Spleen (tissue), 13 donors: ENCODE measurements at places on chromosomes 6 and 20. TPM values are rescaled to one million over a fixed set of nuclear protein-coding genes. Genes with fewer than 3 reads are reported as not detected.
A peak's percentile ranks its signal among the peaks of the same experiment; 100 is the strongest.

DNA sequence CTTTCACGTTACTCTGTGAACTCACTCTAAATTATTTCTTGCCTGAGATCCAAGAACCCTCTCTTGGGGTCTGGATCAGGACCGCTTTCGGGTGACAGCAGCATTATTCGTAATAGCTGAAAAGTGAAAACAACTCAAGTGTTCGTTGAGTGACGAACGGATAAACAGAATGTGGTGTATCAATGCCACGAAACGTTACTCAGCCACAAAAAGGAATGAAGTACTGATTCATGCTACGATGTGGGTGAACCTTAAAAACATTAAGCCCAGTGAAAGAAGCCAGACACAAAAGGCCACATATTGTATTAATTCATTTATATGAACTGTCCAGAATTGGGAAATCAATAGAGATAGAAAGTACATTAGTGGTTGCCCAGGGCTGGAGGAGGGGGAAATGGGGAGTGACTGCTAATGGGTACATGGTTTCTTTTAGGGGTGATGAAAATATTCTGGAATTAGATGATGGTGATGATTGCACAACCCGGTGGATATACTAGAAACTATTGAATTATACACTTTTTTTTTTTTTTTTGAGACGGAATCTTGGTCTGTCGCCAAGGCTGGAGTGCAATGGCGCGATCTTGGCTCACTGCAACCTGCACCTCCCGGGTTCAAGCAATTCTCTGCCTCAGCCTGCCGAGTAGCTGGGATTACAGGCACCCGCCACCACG is 8.4 kb downstream of the PTGIS start:
- no peaks in the 10 kb centered on the region for H3K36me3 ChIP-seq
- H3K27me3 ChIP-seq = peaks cover 60% of the 10 kb centered on the region
- no peak for DNase-seq
- H3K4me3 ChIP-seq = no peak overlapping the region

DNA sequence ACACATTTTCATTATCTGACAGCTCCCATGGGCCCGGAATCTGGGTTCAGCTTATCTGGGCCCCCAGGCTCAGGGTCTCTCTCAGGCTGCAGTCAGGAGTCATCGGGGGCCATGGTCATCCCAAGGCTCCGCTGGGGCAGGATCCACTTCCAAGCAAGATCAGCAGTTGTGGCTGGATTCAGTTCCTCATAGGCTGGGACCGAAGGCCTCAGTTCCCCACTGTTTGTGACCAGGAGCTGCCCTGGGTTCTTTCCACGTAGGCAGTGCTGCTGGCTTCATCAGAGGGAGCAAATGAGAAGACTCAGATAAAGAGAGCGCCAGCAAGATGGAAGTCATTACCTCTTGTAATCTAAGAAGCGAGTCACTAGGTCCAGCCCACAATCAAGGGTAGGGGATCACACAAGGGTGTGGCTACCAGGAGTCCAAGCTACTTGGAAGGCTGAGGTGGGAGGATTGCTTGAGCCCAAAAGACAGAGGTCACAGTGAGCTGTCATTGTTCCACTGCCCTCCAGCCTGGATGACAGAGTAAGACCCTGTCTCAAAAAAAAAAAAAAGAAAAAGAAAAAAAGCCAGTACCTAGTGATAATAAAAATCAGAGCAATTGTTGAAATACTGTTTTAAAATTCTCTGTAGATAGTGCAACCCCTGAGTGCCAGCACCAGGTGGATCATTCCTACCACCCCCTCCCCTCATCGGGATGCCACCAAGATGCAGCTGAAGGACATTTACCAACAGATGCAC is 162.7 kb downstream of the NFATC2 start:
- DNase-seq = peak; percentile 61
- no peak overlapping the region for H3K4me3 ChIP-seq
- no peaks in the 10 kb centered on the region for H3K36me3 ChIP-seq
- no peaks in the 10 kb centered on the region for H3K27me3 ChIP-seq
- no peak overlapping the region for H3K27ac ChIP-seq

DNA sequence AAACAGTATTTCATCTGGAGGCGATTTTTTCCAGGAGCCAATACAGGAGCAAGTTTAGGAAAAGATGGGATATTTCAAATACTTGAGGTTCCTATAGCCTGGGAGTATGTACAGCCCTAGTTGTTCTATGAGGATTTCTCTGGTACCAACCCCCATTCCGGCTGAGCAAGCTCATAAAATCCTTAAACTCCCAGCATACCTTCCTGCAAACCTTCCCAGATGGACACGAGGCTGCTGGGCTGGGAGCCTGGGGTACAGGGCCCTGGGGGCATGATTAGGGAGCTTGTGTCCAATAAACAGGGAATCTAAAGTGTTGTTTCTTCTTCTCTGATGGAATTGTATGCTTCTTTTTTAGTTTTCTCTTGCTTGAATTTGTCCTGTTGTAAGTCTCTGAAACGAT is 1.5 kb downstream of the PRRC2A start:
- peaks cover 7% of the 10 kb centered on the region for H3K36me3 ChIP-seq
- no peaks in the 10 kb centered on the region for H3K27me3 ChIP-seq
- peaks cover 43% of the 10 kb centered on the region for H3K4me1 ChIP-seq

DNA sequence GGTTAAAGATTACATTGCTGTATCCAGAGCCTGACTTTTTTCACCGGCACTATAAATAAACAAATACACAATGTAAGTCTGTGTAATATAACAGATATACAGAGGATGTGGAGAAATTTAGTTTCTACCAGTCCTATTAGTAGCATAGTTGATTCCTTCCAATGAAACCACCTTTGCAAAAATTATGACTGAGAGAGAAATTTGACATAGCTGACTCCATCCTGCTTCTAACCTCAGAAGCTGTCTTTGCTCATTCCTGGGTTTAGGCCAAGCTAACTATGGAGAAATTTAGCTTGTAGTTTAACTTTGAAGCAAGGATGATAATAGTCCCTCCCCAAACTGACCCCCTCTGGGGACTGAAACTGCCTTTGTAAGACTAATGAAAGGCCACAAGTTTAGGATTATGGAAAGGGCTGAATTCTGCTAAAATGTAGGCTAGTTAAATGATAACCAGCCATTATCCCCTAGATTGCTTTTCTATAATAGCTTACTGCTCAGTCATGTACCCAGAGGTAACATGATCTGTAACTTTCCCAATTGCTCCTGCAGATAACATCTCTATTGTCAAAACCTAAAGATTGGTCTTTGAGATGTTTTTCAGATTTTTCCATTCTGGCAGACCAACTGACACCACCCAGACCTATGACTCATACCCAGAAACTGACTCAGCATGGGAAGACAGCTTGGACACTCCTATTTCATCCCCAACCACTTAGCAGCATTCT is 172.8 kb upstream of the ARG1 start:
- no peaks in the 10 kb centered on the region for H3K27me3 ChIP-seq
- no peaks in the 10 kb centered on the region for H3K4me1 ChIP-seq
- no peaks in the 10 kb centered on the region for H3K36me3 ChIP-seq
- no peak overlapping the region for H3K27ac ChIP-seq

- no peaks in the 10 kb centered on the region for H3K27me3 ChIP-seq
- H3K4me1 ChIP-seq = no peaks in the 10 kb centered on the region
- H3K27ac ChIP-seq = no peak overlapping the region
- no peaks in the 10 kb centered on the region for H3K36me3 ChIP-seq
- DNase-seq = no peak
Measured at GRCh38 chr6:70086806-70087205, 216.1 kb downstream of the COL9A1 start.

DNA sequence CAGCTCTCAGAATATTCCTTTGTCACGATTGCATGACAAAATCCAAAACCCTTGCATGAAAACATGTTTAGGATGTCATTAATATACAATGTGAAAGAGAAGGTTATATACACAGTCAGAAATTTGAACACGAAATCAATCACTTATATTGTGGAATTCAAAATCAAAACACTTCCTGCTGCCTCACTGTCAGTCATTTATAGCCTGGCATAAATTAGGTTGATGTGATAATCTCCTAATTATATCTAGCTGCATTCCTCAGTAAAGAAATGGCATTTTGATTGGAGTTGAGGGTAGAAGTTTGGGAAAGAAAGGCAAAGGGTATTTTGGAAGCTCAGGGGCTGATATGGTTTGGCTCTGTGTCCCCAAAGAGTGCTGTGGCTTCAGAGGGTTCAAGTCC is 24.1 kb upstream of the BEND6 start:
- H3K27me3 ChIP-seq = no peaks in the 10 kb centered on the region
- no peak overlapping the region for H3K27ac ChIP-seq
- H3K36me3 ChIP-seq = no peaks in the 10 kb centered on the region
- no peak for DNase-seq
- H3K4me3 ChIP-seq = no peak overlapping the region
- H3K4me1 ChIP-seq = no peaks in the 10 kb centered on the region

DNA sequence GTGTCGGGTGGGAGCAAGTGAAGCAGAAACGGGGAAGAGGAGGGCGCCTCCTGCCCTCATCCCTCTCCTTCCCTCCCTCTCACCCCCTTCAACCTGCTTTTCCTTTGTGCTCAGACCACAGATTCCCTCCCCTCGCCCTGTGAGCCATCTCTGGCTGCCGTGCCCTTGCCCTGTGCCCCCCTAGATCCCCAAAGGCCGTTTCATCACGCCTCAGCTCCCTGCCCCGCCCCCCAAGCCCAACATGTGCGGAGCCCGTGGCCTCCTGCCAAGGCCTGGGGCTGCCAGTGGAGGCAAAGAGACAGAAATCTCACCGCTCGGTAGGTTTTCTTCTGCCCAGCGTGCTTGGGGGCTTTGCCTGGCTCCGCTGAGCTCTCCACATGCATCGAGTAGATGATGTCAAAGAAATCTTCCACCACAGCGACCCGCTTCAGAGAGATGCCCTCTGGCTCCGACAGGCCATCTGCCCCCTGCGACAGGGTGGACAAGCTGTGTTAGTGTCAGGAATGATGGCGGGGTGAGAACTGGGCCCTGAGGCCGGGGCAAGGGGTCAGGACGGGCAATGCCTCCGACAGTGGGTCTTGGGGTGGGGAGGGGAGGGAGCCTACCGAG is 57.6 kb downstream of the NOL4L start:
- H3K27me3 ChIP-seq = no peaks in the 10 kb centered on the region
- DNase-seq = no peak
- H3K27ac ChIP-seq = peak overlapping the region; percentile 49

- H3K27me3 ChIP-seq = no peaks in the 10 kb centered on the region
- no peak overlapping the region for H3K4me3 ChIP-seq
- peak; percentile 43 for DNase-seq
- no peaks in the 10 kb centered on the region for H3K36me3 ChIP-seq
- H3K4me1 ChIP-seq = no peaks in the 10 kb centered on the region
Measured at GRCh38 chr6:170140129-170140528, 150.7 kb downstream of the DLL1 start.

DNA sequence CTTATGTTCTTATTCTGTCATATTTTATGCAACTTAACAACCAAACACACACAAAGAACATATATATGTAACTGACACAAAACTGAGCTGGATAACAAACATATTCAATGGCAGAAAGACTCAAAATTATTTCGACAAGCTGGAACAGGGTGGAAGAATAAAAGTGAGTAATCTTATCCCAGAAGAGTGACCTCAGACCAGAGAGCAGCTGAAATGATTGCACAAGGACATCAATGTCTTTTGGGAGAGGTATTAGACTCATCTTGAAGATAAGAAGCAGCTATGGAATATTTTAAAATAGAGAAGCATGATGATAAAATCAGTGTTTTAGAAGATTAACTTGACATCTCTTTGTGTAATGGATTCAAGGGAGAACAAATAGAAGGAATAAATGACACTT is 191.6 kb upstream of the PRDM1 start:
- H3K27ac ChIP-seq = no peak overlapping the region
- no peaks in the 10 kb centered on the region for H3K4me1 ChIP-seq
- H3K27me3 ChIP-seq = no peaks in the 10 kb centered on the region
- no peak for DNase-seq
- no peak overlapping the region for H3K4me3 ChIP-seq

- no peaks in the 10 kb centered on the region for H3K4me1 ChIP-seq
- no peak for DNase-seq
Measured at GRCh38 chr6:68975816-68976215, 340.7 kb downstream of the ADGRB3 start.

- H3K27me3 ChIP-seq = peaks cover 95% of the 10 kb centered on the region
- H3K4me1 ChIP-seq = peaks cover 43% of the 10 kb centered on the region
- peak overlapping the region; percentile 63 for H3K4me3 ChIP-seq
- H3K36me3 ChIP-seq = no peaks in the 10 kb centered on the region
Measured at GRCh38 chr6:98832284-98833056, 1.9 kb upstream of the POU3F2 start.

DNA sequence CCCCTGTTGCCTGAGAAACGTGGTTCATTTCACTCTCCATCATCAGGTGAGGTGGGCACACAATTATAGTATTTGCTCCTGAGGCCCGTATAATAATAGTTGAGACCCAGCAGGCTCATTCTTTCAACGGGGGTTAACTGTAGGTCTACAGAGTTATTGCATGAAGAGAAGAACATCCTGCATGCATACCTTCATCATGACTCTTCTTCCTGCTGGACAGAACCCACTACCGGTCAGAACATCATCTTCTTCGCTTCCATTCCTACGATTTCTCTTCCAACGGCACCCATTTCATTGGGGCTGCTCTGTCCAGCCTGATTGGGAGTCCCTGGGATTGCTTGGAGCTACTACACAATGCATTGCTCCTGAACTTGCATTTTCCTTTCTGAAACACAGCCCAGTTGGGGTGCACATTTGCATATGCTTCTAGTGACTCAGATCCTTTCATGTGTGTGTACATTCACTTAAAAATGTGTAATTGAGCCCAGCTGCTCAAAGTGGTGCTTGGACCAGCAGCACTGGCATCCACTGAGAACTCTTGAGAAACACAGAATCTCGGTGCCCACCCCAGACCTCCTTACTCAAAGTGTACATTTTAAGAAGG is 57.4 kb downstream of the SLC24A3 start:
- DNase-seq = no peak
- no peaks in the 10 kb centered on the region for H3K27me3 ChIP-seq
- H3K4me1 ChIP-seq = no peaks in the 10 kb centered on the region
- no peak overlapping the region for H3K4me3 ChIP-seq
- no peaks in the 10 kb centered on the region for H3K36me3 ChIP-seq

GRCh38 chr20:64130876-64131275 is 23.5 kb upstream of the NPBWR2 start:
- peak; percentile 34 for DNase-seq
- no peaks in the 10 kb centered on the region for H3K4me1 ChIP-seq
- peaks cover 8% of the 10 kb centered on the region for H3K27me3 ChIP-seq
- H3K27ac ChIP-seq = no peak overlapping the region
- H3K36me3 ChIP-seq = no peaks in the 10 kb centered on the region

GRCh38 chr6:139250296-139251044 is 41.3 kb downstream of the TXLNB start:
- H3K4me1 ChIP-seq = peaks cover 28% of the 10 kb centered on the region
- DNase-seq = peak; percentile 85
- no peak overlapping the region for H3K4me3 ChIP-seq

GRCh38 chr6:155142168-155143028 is 121.4 kb upstream of the CLDN20 start:
- H3K4me1 ChIP-seq = no peaks in the 10 kb centered on the region
- no peak overlapping the region for H3K4me3 ChIP-seq
- DNase-seq = no peak
- no peaks in the 10 kb centered on the region for H3K27me3 ChIP-seq
- H3K27ac ChIP-seq = no peak overlapping the region

GRCh38 chr20:3072530-3073250 is 1.3 kb downstream of the OXT start:
- no peaks in the 10 kb centered on the region for H3K4me1 ChIP-seq
- H3K27me3 ChIP-seq = no peaks in the 10 kb centered on the region
- H3K4me3 ChIP-seq = peak overlapping the region; percentile 81
- DNase-seq = peak; percentile 42

Gene UNC5CL
- 2.8 TPM for total RNA-seq

Gene APOBEC2
- total RNA-seq = not detected

Gene LY86
- total RNA-seq = 38.9 TPM

Gene GRM1
- total RNA-seq = not detected

Gene ZSCAN12
- total RNA-seq = 6.6 TPM

Gene CGAS
- total RNA-seq = 24.3 TPM

Gene OR5V1
- total RNA-seq = not detected

Gene GMEB2
- total RNA-seq = 12.0 TPM
